ENCODE measurements at places on chromosomes 12 and 14. TPM values are rescaled to one million over a fixed set of nuclear protein-coding genes. Genes with fewer than 3 reads are reported as not detected.

The LRCOL1 gene
- total RNA-seq, result not detected

The NPFF gene
- not detected for total RNA-seq

The SLC10A1 gene
- not detected for total RNA-seq

The RILPL2 gene
- total RNA-seq, result 3.6 TPM

The KLHL33 gene
- not detected for total RNA-seq
